WTC11 (cell line): ENCODE measurements at places on chromosomes 1 and 21. TPM values are rescaled to one million over a fixed set of nuclear protein-coding genes. Genes with fewer than 3 reads are reported as not detected.

The SMCP gene
- total RNA-seq = not detected in 3 replicates

The LCE3E gene
- total RNA-seq = not detected in 3 replicates

The KCNT2 gene
- 11.6 to 14.2 TPM (median 12.4 TPM) in 3 replicates for total RNA-seq

The OR2T11 gene
- not detected in 3 replicates for total RNA-seq

The NR1I3 gene
- total RNA-seq = 0.16 TPM in 1 of 3 replicates, not detected in the others

The TFF3 gene
- 2.9 to 4.2 TPM (median 3.5 TPM) in 3 replicates for total RNA-seq

The CTSS gene
- 0.66 to 1.1 TPM (median 0.71 TPM) in 3 replicates for total RNA-seq

The KLHDC9 gene
- 5.8 to 8.7 TPM (median 8.7 TPM) in 3 replicates for total RNA-seq

The OR2AK2 gene
- total RNA-seq = not detected in 3 replicates
